Fibroblast of pulmonary artery (primary cell): ENCODE measurements at places on chromosomes 12 and 14.

DNA sequence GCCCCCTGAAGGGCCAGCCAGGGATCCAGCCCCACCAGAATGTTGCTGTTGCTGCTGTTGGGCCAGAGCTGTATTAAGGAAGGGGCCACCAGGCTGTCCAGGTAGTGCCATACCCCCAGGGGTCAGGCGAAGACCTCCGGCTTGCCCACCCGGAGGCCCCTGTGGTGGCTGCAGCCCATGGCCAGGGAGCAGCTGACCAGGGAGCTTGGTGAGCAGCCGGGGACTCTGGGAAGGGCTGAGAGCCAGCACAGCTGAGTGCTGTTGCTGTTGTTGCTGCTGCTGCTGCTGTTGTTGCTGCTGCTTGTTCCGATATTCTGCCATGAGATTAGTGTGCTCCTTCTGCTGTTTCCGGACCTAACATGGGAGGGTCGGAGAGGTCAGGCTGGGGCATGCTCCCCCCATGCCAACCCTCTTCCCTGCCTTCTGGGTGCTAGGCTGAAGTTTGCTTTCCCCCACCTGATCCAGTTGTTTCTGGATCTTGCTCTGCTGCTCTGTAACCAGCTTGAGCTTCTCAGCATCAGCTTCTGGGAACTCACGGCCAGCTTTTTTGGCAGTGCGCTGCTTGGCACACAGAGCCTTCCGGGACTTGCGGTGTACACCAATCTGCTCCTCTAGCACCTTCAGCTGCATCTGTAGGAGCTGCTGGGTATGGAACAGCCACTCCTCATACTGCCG, 15.2 kb upstream of the PRKAG1 start:
- no peak for DNase-seq

- peak; percentile 67 for DNase-seq
Measured at GRCh38 chr14:68246074-68246785, 426.7 kb downstream of the RAD51B start.

DNA sequence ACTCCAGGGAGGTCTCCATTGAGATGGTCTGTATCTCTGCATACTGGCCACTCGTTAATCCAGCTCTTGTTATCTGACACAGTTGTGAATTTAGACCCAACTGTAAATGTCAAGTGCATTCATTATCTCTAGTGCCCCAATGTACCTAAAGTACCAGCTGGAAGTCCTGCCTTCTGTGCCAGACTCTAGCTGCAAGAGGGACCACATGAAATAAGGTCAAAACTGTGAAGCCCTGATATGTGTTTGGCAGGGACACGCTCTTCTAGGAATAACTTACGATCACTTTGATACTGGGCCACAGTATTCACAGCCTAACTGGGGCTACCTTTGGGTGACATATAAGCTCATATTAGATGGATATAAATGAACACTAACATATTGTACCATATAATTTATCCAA, 268.5 kb downstream of the LRIG3 start:
- no peak for DNase-seq

GRCh38 chr12:61991661-61992060, 268.5 kb upstream of the USP15 start:
- no peak for DNase-seq

GRCh38 chr12:121649819-121650353, 19.6 kb downstream of the MORN3 start:
- DNase-seq = no peak

DNA sequence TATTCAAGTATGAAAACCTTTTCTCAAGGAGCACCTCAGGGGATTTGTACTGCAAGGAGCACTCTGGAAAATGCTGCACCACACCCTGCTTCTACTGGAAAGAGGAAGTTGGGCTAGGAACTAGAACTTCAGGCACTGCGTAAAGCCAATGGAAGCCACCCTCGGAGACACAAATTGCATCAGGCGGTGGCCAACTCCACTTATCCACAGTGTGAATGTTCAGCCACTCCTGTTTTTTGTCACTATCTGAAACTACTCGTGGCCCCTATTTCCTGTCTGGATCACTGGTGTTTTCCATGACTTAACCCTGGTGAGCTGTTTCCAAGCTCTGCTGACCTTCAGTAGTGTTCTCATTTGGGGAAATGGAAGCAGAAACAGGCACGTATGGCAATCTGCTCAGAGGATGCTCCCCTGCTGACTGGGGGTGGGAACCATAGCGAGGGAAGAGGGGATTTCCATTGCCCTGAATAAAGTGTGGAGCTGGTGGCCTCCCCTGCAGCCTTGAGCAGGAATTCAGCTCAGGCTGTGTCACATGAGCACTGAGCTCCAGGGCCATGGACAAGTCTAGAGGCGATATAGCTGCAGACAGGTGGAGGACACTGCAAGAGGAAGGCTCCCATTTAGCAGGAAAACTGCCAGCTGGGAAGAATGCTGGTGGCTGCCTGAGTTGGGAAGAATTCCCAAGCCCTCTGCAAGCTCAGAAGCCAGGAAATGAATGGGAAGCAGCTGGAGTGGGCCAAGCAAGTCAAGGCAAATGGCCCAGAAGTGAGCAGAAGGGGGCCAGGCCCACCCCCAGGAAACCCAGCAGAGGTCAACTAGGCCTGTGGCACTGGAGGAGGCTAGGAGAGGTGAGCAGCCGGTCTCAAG, 50.5 kb upstream of the RAP1B start:
- DNase-seq = no peak

GRCh38 chr14:56378046-56378445, 201.6 kb upstream of the TMEM260 start:
- no peak for DNase-seq
